ENCODE measurements at places on chromosomes 1 and 21. TPM values are rescaled to one million over a fixed set of nuclear protein-coding genes. Genes with fewer than 3 reads are reported as not detected.

FAM110D gene
- 0.07 TPM for total RNA-seq

DYNLT4 gene
- not detected for total RNA-seq

SELL gene
- 64.9 TPM for total RNA-seq

GJA5 gene
- total RNA-seq = not detected

SMYD3 gene
- 24.1 TPM for total RNA-seq

FCRL4 gene
- total RNA-seq = not detected

MPZ gene
- 4.0 TPM for total RNA-seq

PCNX2 gene
- total RNA-seq = 16.0 TPM

LMOD1 gene
- not detected for total RNA-seq

CNR2 gene
- total RNA-seq = 0.05 TPM

SLC39A1 gene
- total RNA-seq = 74.8 TPM

DNA sequence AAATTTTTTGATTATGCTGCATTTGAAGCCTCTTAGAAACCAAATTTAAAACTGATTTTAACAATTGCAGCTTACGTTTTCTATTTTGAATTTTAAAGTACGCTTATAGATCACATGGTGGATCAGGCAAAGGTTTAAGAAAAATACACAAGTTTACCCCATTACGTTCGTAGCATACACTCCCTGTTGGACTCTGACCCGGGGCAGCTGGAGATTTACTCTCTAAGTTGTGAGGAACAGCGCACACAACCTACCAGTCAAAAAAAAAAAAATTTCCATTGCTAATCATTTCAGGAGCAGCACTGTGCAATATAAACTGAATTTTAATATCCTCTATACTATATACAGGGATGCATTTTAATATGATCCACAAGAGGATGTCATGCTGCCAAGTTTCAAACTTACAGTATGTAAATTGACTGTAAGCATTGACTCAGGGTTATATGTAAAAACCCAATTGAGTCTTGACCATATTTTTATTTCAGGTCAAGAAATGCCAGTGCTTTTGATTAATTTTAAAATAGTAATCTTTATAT is 20.4 kb downstream of the CSDE1 start:
- no peak for DNase-seq

DNA sequence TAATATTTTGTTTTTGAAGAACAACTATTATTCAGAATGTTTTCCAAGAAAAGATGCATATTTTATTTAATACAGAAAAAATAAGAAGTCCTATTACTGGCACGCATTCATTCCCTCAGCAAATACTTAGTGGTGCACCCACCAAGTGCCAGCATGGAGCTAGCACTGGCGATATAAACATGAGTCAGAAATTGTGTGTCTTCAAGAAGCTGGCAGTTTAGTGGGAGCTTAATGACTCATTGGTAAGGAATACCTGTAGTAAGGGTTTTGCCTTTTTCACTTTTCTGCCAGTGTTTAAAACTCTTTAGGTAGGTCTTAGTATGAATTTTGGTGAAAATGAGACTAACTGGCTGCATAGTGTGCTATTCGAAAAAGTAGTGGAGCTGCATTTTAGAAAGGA is 6.3 kb downstream of the MAGI3 start:
- no peak for DNase-seq

GRCh38 chr1:52426371-52426770 is 22.0 kb downstream of the PRPF38A start:
- DNase-seq = no peak

GRCh38 chr1:32159189-32159588 is 20.3 kb upstream of the TXLNA start:
- DNase-seq = no peak

GRCh38 chr1:145863282-145864018 is 4.6 kb upstream of the PIAS3 start:
- no peak for DNase-seq

GRCh38 chr1:2867861-2868260 is 66.4 kb upstream of the TTC34 start:
- no peak for DNase-seq

DNA sequence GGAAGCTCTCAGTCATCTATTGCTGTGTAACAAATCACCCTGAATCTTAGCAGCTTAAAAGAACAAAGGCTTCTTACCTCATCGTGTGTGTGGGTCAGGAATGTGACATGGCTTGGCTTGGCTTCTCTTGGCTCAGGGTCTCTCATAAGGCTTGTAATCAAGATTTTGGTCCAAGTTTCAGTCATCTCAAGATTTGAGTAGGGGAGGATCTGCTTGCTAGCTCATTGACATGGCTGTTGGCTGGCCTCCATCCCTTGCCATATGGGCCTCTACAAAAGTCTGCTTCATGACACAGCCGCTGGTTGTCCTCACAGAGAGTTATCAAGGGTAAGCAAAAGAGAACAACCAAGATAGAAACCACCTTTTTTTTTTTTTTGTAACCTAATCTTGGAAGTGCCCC is 207.7 kb downstream of the PTPRC start:
- no peak for DNase-seq

DNA sequence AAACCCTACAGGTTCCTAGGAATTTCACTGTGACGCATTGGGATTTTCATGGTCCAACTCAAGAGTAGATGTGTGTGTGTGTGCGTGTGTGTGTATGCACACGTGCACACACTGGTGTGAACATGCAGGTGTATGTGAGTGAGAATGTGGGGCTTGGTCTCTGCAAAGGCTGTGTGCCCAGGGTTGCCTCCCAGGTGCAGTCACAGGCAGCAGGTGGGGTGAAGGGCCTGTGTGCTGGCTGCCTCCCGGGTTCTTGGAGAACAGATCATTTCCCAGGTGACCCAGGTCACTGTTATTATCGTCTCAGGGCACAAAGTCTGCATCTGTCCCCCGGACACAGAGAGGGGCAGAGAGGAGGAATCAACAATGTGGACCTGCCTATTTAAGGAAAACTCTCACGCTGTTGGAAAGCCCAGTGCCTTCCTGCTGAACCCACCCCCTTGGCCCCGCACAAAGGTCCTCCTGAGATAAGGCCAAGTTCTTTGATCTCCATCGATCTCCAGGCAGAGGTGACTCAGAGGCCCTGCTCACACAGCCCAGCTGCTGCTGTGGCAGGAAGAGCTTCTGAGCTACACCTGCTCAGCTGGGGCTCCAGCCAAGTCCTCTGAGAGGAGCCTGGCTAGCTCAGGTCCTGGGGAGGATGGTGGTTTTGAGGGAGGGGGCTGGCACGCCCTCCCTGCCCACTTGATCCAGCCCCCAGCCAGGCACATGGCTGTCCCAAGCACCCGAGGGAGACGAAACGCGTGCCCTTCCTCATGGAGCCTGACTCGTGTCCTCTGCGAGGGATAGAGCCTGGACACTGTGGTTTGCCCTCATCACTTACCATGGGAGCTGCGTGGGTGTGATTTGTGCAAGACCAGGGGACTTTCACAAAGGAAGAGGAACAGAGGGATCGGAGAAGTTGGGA is 134.0 kb upstream of the ARHGEF16 start:
- no peak for DNase-seq

DNA sequence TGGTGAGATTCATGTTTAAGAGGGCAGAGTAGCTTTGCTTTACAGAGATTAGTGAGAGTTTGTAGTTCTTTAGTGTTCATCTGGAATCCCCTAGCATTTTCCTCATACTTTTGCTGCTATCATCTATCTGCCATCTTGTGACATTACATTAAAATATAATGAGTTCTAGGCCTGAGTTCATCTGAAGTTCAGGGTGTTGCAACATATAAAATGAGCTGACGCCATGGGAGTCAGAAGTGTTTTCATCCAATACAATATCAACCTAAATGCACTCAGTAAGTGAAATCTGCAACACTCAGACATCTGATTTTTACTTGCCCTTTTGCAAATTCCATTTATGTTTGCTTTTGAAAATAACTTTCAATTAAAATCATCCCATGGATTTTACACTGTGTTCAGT is 153.8 kb downstream of the NTNG1 start:
- DNase-seq = no peak

DNA sequence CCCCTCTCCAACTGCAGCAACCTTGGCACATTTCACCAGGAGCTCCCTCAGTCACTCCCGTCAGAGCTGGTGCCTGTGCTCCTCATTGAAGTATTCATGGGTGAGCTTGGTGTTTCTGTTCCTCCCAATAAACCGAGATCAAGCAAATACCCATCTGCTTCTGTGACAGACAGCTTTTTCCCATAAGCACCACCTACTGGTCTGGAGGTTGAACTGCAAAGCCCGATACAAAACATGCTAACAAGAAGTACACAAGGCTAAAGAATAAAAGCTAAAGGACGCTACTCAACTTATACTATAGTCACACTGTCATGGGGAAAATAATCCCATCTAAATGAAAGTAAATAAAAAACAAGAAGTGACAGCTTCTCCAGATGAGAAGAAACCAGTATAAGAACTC is 111.9 kb upstream of the C21orf91 start:
- no peak for DNase-seq

DNA sequence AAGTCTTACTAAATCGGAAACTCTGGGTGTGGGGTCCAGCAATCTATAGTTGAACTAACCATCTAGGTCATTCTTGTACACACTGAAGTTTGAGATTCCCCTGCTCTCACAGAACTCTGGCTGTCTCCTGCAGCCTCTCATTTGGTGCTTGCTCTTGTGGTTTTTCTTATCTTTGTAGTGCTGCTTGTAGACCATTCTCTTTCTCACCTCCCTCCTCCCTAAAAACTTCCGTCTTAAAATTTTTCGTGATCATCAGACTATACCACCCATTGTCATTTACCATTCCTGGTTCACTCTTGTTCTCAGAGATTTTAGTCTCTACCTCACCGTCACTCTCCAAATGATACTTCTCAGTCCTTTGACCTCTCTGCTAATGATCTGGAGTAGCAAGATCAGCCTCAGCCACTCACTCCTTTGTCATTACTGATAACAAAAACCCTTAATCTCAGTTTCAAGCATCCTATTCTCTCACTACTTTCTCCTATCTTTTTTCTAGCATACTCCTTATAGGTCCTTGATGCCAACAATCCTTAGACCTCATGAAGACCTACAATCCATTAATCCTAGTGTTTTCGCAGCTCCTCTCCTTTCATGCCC is 13.0 kb upstream of the EPHX4 start:
- DNase-seq = no peak

- DNase-seq = no peak
Measured at GRCh38 chr21:43575473-43575844, 83.8 kb downstream of the HSF2BP start.

- DNase-seq = no peak
Measured at GRCh38 chr1:227654431-227654830, 80.7 kb downstream of the JMJD4 start.

- DNase-seq = no peak
Measured at GRCh38 chr1:24555591-24556413, at the start of gene NCMAP. NCMAP (plus strand) TSS chr1:24556087; CDS start chr1:24595431, 39,344 bp downstream.

DNA sequence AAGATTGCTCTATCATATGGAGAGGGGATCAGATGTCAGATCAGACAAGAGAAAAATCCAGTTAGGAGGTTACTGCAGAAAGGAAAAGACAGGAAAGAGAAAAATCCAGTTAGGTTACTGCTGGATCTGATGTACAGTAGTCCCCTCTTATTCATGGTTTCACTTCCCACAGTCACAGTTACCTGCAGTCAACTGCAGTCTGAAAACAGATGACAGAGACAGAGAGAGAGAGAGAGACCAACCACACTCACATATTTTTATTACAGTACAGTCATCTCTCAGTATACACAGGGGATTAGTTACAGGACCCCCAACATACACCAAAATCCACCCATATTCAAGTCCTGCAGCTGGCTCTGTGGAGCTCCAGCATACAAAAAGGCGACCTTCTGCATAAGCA is 29.3 kb downstream of the NUP133 start:
- DNase-seq = no peak

GRCh38 chr21:23939369-23940065 is 1667.8 kb downstream of the MRPL39 start:
- no peak for DNase-seq

GRCh38 chr1:35382107-35382506 is 113.6 kb downstream of the ZMYM4 start:
- no peak for DNase-seq

GRCh38 chr1:34856697-34857096 is 2.9 kb downstream of the SMIM12 start:
- DNase-seq = no peak

DNA sequence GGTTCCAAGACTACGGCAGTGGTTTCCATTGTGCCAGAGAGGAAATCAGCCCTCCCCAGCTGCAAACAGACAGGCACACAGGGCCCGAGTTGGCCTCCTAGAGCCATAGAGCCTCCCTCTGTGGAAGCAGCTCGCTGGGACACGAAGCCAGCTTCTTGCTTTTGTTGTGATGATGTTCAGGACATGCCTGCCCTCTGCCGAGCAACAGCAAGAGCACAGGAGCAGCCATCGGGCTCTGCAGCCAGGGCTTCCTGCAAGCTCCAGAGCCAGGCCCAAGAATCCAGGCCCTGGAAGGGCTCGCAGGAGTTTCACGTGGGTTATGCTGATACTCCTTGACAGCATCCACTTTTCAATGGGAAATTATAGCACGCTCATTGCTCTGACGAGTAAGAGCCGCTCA is 18.5 kb downstream of the NPHP4 start:
- no peak for DNase-seq

DNA sequence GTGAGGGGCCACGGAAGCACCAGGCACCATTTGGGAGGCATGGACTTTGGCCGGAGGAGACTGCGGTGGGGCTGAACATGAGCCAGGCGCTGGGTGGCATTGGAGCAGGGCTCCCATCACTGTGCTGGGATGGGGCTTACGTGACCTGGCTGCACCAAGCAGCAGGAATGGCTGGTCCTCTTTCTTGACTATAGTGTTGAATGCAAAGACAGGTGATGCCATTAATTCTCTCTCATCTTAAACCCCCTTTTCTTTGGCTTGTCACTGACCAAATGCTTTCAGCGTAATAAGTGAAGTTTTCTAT is 447.9 kb downstream of the CAMTA1 start:
- DNase-seq = no peak

DNA sequence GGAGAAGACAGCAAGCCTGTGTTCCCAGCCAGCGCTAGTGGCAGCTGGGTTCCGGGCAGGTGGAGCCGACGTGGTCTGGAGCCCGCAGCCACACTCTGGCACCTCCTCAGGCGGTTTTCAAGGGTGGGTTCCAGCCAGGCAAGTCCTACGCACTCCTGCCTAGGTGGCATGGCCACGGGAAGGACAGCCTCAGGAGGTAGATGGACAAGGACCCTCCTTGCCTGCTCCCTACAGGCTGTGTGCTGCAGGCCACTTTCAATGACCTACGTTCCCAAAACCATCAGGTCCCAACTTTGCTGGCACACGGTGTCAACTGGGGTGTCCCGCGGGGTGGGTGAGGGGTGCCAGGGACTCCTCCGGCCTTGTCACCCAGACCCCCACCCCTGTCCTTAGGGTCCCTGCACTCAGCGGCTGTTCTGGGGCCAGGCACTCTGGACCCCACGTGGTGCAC is 6.7 kb upstream of the PTGER3 start:
- DNase-seq = no peak

DNA sequence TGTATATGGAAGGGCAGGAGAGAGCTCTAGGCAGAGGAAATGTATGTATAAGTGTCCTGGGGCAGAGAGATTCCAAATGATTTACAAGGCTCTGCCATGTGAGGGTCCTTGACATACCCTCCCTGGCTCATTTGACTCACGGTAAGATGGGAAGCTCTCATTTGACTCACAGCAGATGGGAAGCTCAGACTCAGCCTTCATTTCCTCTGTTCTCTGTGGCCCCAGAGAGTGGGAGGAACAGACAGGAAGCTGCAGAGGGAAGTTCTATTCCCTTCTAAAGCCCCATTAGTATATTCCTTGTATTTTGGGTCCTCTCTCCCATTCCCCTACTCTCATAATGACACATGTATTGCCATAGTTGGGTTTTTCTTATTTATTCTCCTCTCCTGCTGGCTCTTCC is 44.9 kb downstream of the FOXD2 start:
- no peak for DNase-seq

- no peak for DNase-seq
Measured at GRCh38 chr1:61079898-61080336, 2.4 kb upstream of the NFIA start.

- DNase-seq = no peak
Measured at GRCh38 chr1:246680190-246680589, 44.0 kb upstream of the SCCPDH start.
